ENCODE measurements at places on chromosomes 16 and 17.

- no peak for DNase-seq
Measured at GRCh38 chr17:13001991-13002615, 15.7 kb downstream of the ELAC2 start.

DNA sequence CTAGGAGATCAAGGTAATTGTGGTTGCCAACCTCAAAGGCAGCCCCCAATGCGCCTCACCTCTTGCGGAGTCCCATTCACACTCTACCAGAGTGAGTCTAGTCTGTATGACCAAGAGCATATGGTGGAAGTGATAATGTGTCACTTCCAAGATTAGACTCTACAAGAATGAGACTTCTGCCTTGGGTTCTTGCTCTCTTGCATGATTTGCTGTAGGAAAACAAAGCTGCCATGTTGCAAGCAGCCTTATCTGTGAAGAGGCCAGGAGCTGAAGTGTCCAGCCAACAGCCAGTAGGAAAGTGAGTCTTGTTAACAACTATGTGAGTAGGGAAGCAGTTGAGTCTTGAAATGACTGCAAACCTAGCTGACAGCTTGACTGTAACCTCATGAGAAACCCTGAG is 3.4 kb downstream of the TERF2 start:
- DNase-seq = no peak

DNA sequence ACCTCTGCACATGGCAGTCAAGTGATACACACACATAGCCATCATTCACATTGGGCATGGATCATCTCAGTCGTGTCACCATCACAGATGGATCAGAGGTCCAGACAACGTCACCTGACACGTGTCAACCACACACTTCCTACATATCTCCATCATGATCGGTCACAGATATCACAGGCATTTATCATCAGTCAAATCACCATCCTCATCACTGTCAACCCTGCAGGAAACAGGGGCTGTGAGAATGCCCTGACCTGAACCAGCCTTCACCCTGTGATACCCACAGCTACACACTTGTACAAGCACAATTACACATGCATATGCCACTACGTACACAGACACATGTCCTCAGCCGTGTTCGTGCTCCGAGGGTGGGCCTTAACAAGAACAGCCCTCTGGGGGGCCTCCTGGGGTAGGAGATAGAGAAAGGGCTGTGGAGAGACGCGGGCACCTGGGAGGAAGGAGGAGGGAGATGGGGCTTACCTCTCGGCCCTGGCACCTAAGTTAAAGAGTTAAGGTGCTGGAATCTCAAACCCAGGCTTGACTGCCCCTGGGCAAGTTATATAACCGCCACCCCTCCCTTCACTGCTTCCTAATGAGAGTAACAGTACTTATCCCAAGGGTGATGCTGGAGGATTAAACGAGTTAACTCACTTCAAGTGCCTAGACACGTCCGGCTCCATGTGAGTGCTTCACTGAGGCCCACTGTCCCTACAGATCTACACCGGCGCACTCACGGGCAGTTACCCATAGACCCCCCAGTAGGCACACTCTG is 1.1 kb downstream of the SLC12A4 start:
- no peak for DNase-seq

DNA sequence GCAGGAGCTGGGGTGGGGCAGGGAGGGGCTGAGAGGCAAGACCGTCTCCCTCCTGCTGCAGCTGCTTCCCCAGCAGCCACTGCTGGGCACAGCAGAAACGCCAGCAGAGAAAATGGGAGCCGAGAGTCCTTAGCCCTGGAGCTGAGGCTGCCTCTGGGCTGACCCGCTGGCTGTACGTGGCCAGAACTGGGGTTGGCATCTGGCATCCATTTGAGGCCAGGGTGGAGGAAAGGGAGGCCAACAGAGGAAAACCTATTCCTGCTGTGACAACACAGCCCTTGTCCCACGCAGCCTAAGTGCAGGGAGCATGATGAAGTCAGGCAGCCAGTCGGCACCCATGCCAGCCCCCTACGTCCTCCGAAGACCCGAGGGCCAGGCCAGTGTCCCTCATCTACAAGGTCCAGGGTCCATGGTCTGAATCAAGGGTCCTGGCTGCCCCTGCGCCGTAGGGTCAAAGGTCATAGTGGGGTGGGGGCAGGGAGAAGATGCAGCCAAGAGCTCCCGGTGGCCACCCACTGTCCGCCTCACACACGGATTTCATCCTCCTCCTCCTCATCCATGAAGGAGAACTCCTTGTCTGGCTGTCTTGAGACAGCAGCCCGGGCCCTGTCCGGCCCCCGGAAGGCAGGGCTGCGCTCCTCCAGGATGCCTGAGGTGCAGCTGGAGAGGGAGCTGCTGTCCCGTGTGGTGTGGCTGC is 23.4 kb upstream of the CPSF4L start:
- DNase-seq = no peak

GRCh38 chr17:68601565-68602288 is 560 bp upstream of the FAM20A start:
- no peak for DNase-seq

DNA sequence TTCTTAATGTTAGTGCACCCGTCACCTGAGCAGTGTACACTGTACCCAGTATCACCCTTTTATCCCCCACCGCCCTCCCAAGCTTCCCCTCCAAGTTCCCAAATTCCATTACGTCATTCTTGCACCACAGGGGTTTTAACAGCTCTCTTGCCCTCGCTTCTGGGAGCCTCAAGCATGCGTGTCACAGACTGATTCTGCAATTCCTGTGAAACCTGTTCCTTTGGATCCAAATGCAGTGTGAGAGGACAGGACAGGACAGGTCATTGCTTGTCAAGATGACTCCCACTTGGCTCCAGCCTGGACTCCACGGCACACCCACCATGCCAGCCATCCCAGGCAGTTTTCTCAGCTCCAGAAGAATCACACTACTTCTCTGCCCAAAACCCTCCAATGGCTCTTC is 44.1 kb downstream of the CYB5D2 start:
- no peak for DNase-seq

Measured in stimulated activated CD4-positive, alpha-beta T cell treated with anti-CD3 and anti-CD28 coated beads, Interleukin-12 subunit alpha, Interleukin-12 subunit beta, amount 100 ng/mL, for 4 hours (primary cell).